ENCODE measurements at places on chromosomes 1 and 21.

GRCh38 chr1:90732136-90732535 lies 15.0 kb upstream of the BARHL2 start:
- DNase-seq, result no peak

GRCh38 chr21:42563261-42563660 lies 49.6 kb downstream of the SLC37A1 start:
- no peak for DNase-seq

DNA sequence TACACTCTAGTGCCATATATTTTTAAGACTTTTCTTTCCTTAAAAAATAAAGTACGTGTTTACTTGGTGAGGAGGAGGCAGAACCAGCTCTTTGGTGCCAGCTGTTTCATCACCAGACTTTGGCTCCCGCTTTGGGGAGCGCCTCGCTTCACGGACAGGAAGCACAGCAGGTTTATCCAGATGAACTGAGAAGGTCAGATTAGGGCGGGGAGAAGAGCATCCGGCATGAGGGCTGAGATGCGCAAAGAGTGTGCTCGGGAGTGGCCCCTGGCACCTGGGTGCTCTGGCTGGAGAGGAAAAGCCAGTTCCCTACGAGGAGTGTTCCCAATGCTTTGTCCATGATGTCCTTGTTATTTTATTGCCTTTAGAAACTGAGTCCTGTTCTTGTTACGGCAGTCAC lies 25.2 kb downstream of the PSEN2 start:
- DNase-seq, result no peak

- DNase-seq, result no peak
These were observed 147.7 kb upstream of the WNT4 start for GRCh38 chr1:22290611-22291010.

- DNase-seq, result no peak
These were observed 38.6 kb downstream of the BMP8A start for GRCh38 chr1:39529901-39530535.

DNA sequence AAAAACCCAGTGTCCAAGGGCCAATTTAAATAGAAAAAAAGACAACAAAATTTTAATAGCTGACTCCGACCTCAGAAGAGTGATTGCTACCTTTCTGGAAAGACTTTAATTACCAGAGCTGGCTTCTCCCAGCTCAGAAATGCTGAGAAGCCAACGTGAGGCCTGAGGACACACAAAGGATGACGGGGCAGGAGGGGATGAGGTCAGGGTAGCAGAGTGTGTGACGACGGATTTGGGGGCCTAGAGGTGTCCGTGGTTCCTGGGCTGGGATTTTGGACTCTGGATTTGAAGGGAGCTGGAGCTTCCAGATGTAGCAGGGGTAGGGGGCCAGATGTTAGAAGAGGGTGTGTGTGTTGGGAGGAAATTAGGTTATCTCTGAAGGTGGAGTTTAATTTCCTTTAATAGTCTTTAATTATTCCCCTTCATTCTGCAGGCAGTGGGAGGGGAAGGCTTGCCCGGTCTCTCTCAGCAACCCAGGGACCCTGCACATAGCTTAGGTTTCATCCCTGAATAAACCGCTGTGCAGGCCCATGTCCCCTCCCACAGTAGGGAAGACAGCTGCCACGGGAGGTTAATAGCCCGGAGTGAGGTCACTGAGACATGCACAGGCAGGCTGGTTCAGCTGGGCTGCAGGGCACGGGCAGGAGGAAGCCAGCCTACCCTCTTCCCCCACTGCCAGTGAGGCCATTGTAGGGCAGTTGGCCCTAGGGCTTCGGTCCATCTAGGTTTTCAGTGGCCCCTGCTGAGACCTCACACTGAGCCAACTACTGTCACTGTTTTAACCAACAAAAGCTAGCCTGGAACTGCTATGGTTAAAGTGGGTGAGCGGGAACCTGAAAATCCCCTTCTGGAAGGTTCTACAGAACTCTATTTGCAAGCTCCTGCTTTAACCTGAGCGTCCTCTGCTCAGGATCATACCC lies 3.8 kb upstream of the PADI3 start:
- peak; percentile 23 for DNase-seq

DNA sequence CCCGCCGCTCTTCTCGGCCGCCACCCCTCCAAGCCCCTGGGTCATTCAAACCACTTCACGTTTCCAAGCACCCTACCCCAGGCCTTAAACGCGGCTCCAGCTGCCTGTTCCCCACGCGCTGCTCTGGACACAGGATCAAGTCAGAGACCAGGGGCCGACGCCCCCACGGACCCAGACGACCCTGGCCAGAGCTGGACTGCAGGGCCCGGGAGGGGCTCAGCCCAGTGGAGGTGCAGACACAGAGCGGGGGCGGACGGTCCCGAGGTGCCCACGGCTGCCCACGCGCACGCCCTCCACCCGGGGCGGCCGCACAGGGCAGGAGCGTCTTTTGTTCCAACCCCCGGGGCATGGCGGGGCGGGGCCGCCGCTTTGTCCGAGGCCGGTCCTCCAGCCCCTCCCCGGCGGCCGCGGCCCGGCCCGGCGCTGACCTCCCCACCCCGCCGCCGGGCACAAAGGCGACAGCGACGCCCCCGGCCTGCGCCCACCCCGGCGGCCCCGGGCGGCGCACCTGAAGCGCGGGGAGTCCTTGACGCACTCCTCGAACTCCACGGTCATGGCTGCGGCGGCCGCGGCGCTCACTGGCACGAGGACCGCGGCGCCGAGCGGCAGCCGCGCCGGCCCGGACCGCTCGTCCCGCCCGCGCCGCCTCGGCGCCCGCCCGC lies 338 bp downstream of the ACAP3 start:
- peak; percentile 45 for DNase-seq

DNA sequence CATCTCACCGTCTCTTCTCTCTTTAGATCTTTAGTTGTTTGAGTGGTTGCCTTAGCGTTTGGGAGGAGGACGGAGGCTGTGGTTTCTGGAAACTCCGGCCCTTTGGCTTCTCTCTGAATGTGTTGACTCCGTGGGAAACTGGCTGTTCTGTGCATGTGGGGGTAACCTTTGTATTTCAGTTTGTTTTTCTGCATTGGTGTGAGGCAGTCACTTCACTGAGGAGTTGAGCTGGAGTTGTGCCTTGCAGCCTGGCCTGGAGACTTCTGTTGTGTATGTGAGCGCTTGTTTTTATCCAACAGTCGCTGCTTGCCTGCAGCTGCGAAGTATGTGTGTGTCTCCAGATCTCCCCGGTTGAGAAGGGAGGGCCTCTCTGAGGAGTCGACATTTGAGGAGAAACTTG lies 33.6 kb downstream of the CLDN14 start:
- DNase-seq, result no peak

GRCh38 chr1:61046434-61046833 lies 35.9 kb upstream of the NFIA start:
- DNase-seq, result no peak

GRCh38 chr1:231383159-231383860 lies 38.8 kb downstream of the EGLN1 start:
- DNase-seq, result peak; percentile 65

DNA sequence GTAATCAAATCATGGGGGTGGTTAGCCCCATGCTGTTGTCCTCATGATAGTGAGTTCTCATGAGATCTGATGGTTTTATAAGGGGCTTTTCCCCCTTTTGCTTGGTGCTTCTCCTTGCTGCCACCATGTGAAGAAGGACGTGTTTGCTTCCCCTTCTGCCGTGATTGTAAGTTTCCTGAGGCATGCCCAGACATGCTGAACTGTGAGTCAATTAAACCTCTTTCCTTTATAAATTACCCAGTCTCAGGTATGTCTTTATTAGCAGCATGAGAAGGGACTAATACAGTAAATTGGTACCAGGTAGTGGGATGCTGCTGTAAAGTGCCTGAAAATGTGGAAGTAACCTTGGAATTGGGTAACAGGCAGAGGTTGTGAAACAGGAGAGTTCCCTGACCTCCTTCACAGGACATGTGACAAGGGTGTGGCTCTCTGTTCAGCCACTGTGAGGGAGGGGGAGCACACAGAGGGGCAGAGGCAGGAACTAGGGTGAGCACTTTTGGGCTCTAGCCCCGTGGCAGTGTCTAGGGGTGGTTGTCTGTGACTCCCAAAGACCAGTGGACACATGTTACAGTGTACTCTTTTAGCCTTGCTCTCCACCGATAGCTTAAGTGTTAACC lies 105.3 kb downstream of the BACH1 start:
- no peak for DNase-seq

- no peak for DNase-seq
These were observed 28.7 kb downstream of the SYNJ1 start for GRCh38 chr21:32698971-32699693.

- peak; percentile 80 for DNase-seq
These were observed 30.7 kb downstream of the VASH2 start for GRCh38 chr1:212981025-212981495.

GRCh38 chr1:237042526-237042891 lies 525 bp downstream of the RYR2 start:
- no peak for DNase-seq

DNA sequence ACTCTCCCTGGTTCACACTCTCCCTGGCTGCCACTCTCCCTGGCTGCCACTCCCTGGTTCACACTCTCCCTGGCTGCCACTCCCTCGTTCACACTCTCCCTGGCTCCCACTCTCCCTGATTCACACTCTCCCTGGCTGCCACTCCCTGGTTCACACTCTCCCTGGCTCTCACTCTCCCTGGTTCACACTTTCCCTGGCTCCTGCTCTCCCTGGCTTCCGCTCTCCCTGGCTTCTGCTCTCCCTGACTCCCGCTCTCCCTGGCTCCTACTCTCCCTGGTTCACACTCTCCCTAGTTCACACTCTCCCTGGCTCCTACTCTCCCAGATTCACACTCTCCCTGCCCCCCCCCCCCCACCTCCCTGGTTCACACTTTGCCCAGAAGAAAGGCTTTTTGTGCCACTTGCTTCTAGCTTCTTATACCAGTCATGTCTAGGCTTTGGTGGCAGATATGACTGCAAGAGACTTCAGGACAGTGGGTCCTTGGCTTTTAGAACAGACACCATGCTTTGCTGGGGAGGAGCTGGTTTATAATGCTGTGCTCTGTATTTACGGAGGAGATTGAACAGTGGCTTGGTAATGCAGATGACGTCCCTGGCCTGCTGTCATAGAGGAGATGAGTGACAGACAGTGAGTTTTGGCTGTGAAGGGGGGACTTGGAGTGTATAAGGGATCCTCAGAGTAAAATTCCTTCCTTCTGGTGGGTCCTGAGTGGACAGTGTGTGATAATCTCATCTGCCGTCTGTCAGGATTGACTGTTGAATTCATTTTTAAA lies 17.0 kb downstream of the COQ8A start:
- DNase-seq, result no peak
